ENCODE measurements at places on chromosomes 6 and 20.

GRCh38 chr20:41196653-41197225 is 59.4 kb downstream of the PLCG1 start:
- no peak overlapping the region for H3K4me3 ChIP-seq
- peaks cover 36% of the 10 kb centered on the region for H3K36me3 ChIP-seq
- no peak for DNase-seq
- no peak overlapping the region for H3K27ac ChIP-seq

- no peak overlapping the region for H3K4me3 ChIP-seq
- H3K36me3 ChIP-seq: no peaks in the 10 kb centered on the region
- no peaks in the 10 kb centered on the region for H3K4me1 ChIP-seq
Measured at GRCh38 chr6:40328386-40328985, 258.7 kb downstream of the LRFN2 start.

- H3K27ac ChIP-seq: no peak overlapping the region
- no peak overlapping the region for H3K4me3 ChIP-seq
- peaks cover 8% of the 10 kb centered on the region for H3K27me3 ChIP-seq
- peak; percentile 32 for DNase-seq
- H3K4me1 ChIP-seq: no peaks in the 10 kb centered on the region
Measured at GRCh38 chr6:165841153-165841558, 178.1 kb upstream of the PDE10A start.

DNA sequence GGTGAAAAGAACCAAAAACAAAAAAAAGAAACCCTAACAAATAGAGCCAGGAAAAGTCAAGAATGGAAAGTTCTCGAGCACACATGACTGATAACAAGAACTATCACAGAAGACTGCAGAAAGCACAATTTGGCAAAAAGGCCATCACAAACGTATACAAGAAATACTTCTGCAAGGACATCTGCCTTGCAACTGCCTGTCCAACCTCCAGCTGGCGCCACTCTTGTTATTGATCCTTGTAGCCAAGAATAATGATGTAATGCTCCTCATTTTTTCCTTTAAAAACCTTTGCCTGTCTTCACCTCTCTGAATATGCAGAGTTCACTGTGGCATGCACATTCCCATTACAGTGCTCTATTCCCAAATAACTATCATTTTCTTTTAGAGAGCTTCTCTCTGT is 87.9 kb upstream of the BMP5 start:
- no peak overlapping the region for H3K27ac ChIP-seq
- H3K27me3 ChIP-seq: no peaks in the 10 kb centered on the region
- no peaks in the 10 kb centered on the region for H3K4me1 ChIP-seq
- no peak for DNase-seq
- H3K4me3 ChIP-seq: no peak overlapping the region

DNA sequence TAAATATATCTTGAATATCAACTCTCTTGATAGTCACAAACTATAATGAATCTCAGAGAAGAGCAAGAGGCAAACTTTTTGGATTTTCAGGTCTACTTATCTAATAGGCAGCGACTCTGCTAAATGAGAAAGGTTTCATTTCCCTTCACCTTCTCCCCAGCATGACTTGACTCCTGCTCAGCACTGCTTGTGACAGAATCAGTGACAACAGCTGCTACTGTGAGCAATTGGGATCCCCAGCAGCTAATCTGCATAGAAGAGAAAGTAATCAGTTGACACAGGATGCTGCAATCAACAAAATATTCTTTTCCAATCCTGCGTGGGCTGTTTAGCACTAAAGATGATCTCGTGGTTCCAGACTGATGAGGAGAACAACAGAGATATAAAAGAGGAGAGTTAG is 205.5 kb downstream of the MMUT start:
- DNase-seq: no peak
- H3K36me3 ChIP-seq: no peaks in the 10 kb centered on the region
- H3K4me3 ChIP-seq: no peak overlapping the region

DNA sequence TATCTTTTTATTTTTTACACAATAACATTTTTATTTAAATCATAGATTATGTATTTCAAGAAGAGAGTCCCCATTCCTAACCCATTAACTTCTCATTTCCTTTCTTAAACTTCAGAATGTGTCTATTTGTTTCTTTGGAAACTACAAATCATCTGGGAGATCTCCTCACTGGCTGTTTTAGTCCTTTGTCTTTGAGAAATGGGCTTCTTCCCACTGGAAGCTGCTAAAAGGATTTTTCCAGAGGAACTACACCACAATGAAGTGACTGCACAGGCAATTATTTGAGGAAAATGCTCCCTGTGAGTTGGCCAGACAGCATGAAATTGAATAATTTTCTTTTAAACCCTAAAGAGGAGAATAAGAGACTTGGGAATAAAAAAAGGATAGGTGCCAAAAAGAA is 119.1 kb downstream of the TENT5A start:
- no peak overlapping the region for H3K4me3 ChIP-seq
- DNase-seq: no peak
- H3K27ac ChIP-seq: no peak overlapping the region

DNA sequence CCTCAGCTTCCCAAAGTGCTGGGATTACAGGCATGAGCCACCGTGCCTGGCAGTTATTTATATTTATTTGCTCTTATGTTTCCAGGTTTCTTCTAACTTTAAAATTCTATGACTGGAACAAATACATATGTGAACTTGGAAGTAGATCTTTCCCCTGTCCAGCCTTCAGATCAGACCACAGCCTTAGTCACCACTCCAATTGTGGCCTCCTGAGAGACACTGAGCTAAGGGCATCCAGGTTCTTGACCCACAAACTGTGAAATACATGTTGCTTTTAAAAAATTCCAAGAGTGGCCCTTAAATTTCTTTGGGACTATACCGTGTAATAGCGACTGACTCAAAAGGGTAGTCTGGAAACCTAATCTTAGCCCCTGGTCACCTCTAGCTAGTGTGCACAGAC is 1.5 kb upstream of the ADGRG6 start:
- H3K4me3 ChIP-seq: no peak overlapping the region
- peaks cover 16% of the 10 kb centered on the region for H3K4me1 ChIP-seq
- no peak overlapping the region for H3K27ac ChIP-seq
- no peaks in the 10 kb centered on the region for H3K36me3 ChIP-seq
- no peak for DNase-seq

- no peak overlapping the region for H3K4me3 ChIP-seq
- H3K36me3 ChIP-seq: no peaks in the 10 kb centered on the region
- H3K27ac ChIP-seq: no peak overlapping the region
- H3K4me1 ChIP-seq: no peaks in the 10 kb centered on the region
- DNase-seq: no peak
Measured at GRCh38 chr6:155400654-155400965, 55.0 kb downstream of the NOX3 start.

GRCh38 chr6:19391926-19392325 is 445.2 kb upstream of the ID4 start:
- H3K4me3 ChIP-seq: no peak overlapping the region
- no peaks in the 10 kb centered on the region for H3K4me1 ChIP-seq
- no peaks in the 10 kb centered on the region for H3K36me3 ChIP-seq
- DNase-seq: no peak

DNA sequence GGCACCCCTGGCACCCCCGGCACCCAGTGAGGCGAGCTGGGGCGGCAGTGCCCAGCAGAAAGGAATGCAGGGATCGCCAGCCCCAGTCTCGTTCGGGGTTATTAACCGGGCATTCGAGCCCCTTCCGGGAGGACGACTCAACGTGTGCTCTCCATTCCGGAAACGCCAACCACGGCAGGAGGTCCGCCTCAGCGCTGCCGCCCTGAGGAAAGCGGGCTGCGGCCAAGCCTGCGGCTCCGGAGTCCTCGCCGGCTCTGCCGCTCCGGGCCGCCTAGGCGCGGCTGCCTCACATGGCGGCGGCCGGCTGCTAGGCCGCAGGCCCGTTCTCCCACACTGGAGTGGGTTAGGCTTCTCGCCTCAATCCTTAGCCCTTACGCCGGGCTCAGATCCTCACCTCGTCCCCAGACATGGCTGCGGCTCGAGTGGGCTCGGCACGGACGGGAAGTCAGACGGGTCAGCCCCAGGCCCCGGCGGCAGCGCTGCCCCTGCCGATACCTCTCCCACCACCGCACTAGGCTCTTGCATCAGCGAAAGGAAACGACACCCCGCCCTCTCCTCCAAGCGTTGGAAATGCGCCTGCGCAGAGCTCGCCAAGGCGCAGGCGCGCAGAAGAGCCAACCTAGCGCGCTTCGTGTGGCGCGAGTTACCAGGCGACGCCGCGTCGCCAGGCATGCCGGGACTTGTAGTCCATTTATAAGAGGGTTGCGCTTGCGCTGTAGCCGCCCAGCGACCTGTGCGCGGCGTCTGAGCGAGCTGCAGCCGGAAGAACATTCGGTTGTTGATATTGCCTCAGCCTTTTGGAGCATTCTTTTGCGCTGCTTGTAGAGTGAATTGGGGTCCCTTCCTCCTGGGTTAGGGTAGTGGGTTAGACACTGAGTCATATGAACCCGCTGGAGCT is at the start of gene EIF2S2:
TSS of gene EIF2S2 (minus strand) at position 542 of the 898 bp plus-strand sequence. CDS start at position 409, 133 bp downstream.
- peak; percentile 98 for DNase-seq
- H3K4me1 ChIP-seq: peaks cover 42% of the 10 kb centered on the region
- H3K36me3 ChIP-seq: peaks cover 17% of the 10 kb centered on the region
- no peaks in the 10 kb centered on the region for H3K27me3 ChIP-seq

DNA sequence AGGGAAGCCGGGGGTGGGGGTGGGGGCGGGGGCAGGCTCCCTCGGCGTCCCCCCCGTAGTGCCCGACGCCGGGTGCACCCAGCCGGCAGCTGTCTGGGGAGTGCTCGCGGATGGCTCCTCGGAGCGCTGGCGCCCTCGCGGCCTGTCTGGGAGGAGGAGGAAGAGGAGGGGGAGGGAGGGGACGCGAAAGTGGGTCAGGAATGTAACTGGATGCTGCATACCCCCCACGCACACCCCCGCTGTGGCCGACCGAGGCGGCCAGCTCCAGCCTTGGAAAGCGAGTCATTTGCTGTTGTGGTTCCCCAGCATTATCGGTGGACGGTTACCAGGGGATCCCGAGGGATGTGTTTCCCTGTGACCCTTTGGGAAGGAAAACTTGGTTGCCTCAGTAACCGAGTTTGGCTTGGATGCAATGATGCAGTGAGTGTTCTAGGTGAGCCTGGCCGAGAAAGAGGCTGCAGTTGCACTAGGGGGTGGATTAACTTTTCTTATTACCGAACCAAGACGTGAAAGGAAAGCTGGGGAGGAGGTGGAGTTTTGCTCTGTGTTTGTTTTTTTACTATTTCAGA is 55.2 kb upstream of the RREB1 start:
- peak; percentile 85 for DNase-seq
- peak overlapping the region; percentile 60 for H3K4me3 ChIP-seq
- H3K27me3 ChIP-seq: no peaks in the 10 kb centered on the region

GRCh38 chr6:163860287-163861081 is 446.0 kb downstream of the QKI start:
- peaks cover 5% of the 10 kb centered on the region for H3K4me1 ChIP-seq
- no peak overlapping the region for H3K27ac ChIP-seq
- no peaks in the 10 kb centered on the region for H3K36me3 ChIP-seq
- H3K4me3 ChIP-seq: no peak overlapping the region
- no peak for DNase-seq

- peaks cover 24% of the 10 kb centered on the region for H3K4me1 ChIP-seq
- no peak for DNase-seq
- no peaks in the 10 kb centered on the region for H3K36me3 ChIP-seq
- no peaks in the 10 kb centered on the region for H3K27me3 ChIP-seq
- H3K27ac ChIP-seq: no peak overlapping the region
Measured at GRCh38 chr6:112033791-112034615, 19.9 kb upstream of the CCN6 start.

DNA sequence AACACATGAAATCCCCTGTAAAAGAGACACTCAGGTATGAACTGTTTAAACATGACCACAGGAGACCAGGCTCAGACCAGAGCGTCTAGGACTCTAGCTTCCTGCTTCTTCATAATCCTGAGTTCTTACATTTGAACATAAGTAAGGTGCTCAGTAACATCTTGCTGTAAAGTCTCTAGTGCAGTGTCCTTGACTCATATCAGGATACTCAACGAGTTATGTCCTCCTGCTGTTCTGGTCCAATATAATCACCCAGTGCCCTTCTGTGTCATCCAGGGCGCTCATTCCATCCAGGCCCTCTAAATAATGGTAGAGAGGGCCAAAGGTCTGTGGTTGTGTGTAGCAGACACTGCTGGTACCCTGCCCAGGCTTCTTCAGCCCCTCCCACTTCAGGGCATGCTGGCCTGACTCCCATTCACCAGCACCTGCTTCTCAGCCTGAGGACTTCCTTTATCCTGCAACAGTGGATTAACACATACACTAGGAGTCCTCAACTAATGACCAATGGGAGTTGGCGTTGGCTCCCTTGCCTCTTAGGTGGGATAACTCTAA is 66.8 kb upstream of the MOCS1 start:
- peaks cover 16% of the 10 kb centered on the region for H3K27me3 ChIP-seq
- H3K4me3 ChIP-seq: no peak overlapping the region
- H3K4me1 ChIP-seq: no peaks in the 10 kb centered on the region
- H3K27ac ChIP-seq: no peak overlapping the region

DNA sequence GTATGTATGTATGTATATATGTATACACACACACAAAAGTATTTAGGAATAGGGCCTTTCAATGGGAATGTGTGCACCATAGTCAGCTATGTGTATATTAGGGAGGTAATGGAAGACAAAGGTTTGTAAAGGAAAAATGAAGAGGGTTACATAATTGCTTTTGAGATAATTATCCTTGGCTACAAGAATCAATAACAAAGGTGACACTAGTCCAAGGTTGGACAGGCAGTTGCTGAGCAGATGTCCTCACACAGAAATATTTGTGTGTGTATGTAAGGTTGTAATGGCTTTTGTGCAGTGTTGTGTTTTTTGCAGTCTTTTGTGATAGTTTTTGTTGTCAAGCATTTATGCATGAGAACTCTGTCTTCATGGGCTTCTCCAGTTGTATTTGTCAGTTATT is 157.9 kb upstream of the MARCKS start:
- no peak for DNase-seq
- peaks cover 38% of the 10 kb centered on the region for H3K4me1 ChIP-seq
- H3K27ac ChIP-seq: no peak overlapping the region

DNA sequence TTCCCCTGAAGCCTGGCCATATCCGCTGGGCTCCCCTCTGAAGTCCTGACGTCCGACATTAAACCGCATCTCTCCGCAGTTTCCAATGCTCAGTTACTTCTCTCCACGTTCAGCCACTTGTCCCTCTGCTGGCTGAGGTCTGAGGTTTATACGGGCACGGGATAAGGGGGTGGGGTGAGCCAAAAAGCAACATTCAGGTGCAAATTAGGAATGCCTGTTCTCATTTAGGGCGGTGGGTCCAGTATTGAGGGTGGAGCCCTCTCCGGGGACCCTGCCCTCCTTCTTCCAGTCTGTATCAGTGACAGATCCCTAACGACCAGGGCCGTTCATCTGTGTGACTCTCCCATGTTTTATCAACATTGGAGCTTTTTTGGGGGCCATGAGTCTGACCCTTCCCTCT is 1454.4 kb downstream of the HACE1 start:
- H3K27ac ChIP-seq: no peak overlapping the region
- no peak for DNase-seq
- H3K27me3 ChIP-seq: no peaks in the 10 kb centered on the region
- no peak overlapping the region for H3K4me3 ChIP-seq

DNA sequence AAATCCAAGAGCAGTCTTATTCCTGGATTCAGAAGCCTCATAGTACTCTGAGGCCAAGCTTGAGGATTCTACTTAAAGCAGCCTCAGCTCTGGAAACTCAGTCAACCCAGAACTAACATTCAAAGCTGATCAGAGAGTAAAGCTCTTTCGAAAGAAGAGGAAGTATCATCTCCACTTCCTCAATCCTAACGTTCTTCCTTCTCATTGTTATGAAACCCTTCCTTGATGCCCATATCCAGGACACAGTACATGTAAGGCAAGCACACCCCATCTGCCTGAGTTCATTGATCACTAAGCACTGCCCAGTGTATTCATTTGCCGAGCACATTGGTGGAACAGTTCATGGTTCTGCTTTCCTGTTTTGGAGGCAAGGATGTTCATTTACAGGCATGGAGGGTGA is at the start of gene IPCEF1:
TSS of gene IPCEF1 (minus strand) at position 114 of the 400 bp plus-strand sequence. CDS start 90,856 bp downstream, outside the sequence.
- H3K4me3 ChIP-seq: no peak within 1 kb of the TSS
- peak; percentile 13 for DNase-seq
- H3K36me3 ChIP-seq: no peaks in the 10 kb centered on the region
